OCI-M1 (cell line): ENCODE measurements at places on chromosomes 1 and 21.

GRCh38 chr1:172054172-172054571 is 212.9 kb downstream of the DNM3 start:
- no peak for DNase-seq

GRCh38 chr1:184802354-184803179 is 47.9 kb upstream of the EDEM3 start:
- no peak for DNase-seq

GRCh38 chr1:18352636-18353265 is 128.0 kb upstream of the KLHDC7A start:
- DNase-seq: no peak

GRCh38 chr1:18278946-18279345 is 171.3 kb downstream of the IGSF21 start:
- DNase-seq: no peak

GRCh38 chr1:70319750-70320149 is 34.8 kb downstream of the ANKRD13C start:
- no peak for DNase-seq

DNA sequence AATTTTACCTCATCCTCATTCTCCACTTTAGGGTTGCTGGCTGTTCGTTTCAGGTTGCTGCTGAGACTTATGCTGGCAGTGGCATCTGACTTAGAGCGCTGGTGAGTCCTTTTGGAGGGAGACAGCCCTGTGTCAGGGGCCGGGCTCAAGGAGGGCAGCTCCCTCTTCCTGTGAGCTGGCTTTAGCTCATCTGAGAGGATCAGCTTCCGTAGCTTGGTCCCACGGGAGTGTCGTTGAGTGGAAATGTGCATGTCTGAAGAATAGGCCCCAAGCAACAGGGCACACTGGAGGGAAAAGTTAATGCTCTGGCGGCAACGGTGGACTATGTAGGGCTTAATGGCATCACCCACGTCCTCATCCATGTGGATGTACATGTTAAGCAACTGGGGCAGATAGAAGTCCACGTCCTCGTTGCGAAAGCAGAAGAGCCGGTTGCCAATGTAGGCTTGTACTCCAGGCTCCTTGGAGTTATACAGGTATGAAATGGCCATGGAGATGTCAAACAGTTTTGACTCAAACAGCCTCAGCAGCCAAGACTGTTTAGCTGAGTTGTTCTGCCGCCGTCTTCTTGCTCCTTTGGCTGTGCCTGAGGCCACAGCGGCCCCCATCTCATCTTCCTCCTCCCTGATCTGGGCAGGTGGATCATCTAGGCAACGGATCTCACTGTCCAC is 11.5 kb downstream of the PI4KB start:
- DNase-seq: no peak

DNA sequence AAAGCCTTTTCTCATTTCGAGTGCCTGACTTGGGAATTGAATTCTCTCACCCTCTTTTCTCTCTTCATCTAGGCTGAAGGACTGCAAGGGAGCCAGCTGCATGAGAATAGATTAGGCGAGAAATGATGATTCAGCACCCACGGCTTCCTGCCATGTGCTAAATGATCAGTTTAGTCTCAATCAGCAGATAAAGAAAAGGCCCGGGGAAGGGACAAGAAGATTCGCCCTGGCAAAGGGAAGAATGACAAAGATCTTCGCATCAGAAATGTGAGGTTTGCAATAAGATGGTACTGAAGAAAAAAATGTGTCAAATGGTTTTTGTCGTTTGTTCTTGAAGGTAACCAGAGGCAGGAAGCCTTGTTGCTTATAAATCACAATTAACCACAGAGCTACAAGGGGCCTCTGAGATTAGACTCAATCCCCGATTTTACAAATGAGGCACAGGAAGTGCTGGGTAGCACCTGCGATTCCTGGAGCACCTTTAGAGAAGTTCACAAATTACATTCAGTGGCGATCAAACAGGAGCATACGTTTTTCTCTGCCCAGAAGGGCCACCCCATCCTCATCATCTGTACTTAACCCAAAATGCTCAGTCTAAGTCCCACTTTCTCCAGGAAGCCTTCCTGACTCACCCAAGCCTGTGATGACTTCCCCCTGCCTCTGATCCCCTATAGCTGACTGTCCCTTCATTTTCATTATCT is 183.4 kb downstream of the ZNF281 start:
- peak; percentile 91 for DNase-seq

DNA sequence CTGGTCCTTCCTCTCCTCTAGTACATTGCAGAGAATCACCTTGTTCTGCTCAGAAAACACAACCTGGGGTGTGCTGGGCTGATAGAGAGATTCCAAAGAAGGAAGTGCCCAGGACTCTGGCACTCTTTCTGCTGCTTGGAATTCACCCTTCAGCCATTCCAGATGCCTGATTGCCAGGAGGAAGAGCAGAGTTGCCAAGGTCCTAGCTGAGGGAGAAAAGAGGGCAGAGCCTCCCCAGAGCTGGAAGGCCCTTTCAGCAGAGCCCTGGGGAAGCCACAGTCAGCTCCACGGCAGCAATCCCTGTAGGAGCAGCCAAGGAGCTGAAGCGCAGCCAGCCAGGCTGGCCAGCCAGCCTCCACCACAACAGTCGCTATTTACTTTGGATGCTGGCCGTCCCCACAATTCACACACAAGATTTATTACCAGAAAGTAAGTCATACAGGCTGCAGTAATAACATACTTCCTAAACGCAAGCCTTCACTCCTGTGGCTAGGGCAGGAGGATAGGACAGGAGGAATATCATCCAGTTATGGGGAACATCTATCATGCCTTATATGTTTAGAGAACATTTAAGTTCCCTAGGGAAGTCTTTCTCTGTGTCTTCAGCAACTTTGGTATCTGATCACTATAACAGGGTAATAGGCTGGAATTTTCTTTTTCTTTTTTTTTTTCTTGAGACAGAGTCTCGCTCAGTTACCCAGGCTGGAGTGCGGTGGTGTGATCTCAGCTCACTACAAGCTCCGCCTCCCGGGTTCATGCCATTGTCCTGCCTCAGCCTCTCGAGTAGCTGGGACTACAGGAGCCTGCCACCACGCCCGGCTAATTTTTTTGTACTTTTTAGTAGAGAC is 36.6 kb upstream of the SLC44A3 start:
- DNase-seq: no peak

DNA sequence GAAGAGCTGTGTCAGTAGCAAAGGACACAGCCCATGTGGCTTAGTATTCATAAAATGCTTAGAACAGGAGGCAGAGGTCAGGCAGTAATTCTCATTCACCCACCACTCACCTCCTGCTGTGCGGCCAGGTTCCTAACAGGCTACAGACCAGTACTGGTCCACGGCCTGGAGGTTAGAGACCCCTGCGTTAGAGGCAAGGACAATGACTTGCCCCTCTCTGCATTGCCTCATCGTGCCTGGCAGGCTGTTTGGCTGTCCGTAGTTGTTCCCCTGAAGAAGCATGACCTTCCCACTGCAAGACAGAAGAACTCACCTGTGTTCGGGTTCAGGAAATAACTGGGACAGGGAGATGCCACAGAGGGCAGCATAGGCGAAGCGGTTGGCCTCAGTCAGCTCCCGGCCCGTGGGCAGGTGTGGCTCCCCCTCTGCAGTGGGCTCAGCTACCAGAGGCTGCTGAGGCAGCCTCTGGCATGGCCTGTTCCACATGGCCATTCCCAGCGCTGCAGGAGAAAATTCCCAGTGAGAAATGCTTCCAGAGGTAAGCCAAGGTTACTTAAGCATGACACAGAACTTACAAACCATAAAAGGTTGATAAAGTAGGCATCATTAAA is 19.3 kb downstream of the TMCO4 start:
- DNase-seq: no peak

- no peak for DNase-seq
Measured at GRCh38 chr1:116382321-116382720, 9.3 kb downstream of the ATP1A1 start.

DNA sequence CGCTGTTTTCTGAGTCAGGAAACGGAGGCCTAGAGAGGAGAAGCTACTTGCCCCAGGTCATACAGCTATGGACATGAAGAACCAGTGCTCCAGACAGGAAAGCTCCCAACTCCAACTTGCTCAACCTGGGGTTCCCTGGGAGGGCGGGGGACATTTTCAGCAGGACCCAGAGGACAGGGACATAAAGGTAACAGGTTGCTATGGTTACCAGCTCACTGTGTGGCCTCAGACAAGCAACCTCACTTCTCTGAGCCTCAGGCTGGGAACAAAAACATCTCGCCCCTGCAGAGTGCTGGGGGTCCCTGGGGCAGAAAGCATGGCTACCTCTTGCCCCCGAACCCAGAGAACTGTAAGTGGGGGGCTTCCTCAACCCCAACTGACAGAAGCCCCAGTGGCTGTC is 16.1 kb downstream of the FBXO2 start:
- no peak for DNase-seq

GRCh38 chr1:119091618-119092017 is 48.8 kb downstream of the WARS2 start:
- DNase-seq: no peak

GRCh38 chr1:27570784-27571183 is 33.2 kb downstream of the AHDC1 start:
- no peak for DNase-seq

DNA sequence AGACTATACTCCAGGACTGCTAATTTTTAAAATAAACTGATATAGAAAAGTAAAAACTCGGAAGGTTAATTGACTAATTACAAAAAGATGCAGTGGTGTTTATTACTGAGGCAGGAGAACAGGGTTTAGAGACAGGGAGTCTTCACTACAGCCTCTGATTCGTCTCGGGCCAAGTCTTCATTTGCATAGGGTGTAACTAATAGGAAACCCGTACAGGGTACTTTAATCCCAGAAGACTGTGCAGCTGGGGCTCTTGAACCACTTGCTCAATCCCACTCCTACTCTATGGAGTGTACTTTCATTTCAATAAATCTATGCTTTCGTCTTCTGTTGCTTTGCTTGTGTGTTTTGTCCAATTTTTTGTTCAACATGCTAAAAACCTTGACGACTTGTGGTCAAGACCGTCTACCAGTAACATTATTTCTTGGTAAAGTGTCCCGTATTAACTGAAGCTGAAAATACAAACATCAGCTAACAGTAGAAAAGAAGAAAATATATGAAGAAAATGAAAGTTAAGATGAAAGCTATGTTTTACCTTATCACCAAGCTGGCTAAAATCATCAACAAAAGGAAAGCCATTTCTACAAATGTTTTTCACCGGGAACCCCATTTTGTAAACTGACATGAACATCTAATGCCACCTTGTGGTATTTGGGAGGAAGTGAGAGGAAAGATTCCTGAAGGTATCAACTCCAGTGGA is 8.0 kb downstream of the SDHB start:
- peak; percentile 70 for DNase-seq

GRCh38 chr1:197127246-197127912 is 19.1 kb downstream of the ASPM start:
- no peak for DNase-seq

DNA sequence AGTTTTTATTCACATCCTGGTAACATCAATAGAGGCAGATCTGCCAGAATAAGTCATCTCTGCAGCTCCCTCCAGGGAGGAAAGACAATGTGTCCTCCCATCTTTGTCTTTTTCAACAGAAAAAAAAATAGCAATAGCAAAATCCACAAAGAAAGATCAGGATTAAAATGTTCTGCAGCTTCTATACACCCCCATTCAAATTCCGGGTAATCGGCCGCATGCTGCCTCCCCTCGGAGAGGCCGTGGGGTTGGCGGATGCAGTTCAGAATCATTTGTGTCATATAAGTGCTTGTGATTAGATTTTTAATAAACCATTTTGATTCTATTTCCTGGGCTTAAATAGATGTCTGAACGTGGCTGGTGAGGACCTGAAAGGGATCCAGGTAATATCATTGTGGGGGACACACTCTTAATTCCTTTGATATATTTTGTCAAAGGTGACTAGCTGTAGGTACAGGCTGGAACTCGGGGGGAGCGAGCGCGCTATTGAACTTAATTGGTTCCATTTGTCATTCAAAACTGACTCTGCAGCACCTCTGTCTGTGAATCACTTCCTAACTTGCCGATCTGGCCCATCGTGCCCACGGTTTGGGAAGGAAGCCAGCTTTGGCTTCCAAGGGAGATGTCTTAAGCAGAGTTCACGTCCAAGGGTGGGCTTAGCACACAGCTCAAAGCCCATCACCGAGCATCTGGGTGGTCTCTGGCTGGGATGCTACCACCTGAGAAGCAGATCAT is 85.6 kb upstream of the ARHGEF16 start:
- DNase-seq: no peak

GRCh38 chr1:41791667-41792484 is 126.8 kb downstream of the HIVEP3 start:
- DNase-seq: no peak

DNA sequence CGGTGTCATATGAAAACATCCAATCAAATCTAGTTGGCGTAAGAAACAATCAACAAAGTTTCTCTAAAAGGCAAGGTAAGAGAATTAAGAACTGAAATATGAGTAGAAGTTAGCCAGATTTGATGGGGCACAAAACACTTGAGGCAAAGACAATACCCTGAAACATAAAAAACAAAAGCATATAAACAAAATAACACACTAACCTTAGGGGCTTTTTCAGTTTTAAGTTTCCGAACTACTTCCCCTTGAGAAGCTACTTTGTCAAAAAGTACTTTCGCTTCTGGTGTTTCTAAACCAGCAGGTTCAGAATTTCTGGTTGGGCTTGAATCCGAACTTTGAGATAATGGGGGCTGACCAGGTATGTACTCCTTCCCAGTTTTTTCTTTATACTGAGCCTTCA is 57.9 kb downstream of the EPRS1 start:
- no peak for DNase-seq

DNA sequence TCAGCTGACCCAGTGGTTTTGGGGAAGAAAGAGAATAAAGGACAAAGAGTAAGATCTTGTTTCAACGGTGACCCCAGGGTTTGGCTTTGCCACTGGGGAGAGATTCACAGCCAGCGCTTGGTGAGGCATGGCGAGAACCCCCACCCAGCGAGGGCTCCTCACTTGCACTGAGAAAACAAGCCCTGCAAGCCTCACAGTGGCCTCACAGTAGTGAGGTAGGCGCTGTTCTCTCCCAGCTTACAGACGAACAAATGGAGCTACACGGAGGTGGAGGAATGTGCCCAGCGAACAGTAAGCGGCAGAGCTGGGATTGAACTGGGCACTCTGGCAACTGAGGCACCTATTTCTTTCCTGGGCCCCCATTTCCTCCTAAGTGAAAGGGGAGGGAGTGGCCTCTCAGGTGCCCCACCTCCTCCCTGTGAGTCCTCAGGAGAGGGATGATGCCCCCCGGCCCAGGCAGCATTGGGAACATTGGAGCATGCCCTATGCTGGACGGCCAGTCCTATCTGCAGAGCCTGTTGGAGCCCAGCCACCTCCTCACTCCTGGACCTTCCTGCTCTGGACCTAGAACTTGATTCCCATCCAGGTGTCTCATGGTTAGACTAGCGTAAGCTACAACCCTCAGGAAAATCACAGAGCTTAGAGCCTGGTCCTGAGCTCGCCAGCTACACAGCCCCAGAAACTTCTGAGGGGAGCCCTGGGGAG is 73.4 kb upstream of the EDN2 start:
- DNase-seq: no peak

GRCh38 chr21:42258885-42259407 is 40.0 kb downstream of the ABCG1 start:
- no peak for DNase-seq
